ENCODE measurements at places on chromosomes 13 and 19.

GRCh38 chr13:25117312-25117711, 21.4 kb downstream of the PABPC3 start:
- no peak for DNase-seq

DNA sequence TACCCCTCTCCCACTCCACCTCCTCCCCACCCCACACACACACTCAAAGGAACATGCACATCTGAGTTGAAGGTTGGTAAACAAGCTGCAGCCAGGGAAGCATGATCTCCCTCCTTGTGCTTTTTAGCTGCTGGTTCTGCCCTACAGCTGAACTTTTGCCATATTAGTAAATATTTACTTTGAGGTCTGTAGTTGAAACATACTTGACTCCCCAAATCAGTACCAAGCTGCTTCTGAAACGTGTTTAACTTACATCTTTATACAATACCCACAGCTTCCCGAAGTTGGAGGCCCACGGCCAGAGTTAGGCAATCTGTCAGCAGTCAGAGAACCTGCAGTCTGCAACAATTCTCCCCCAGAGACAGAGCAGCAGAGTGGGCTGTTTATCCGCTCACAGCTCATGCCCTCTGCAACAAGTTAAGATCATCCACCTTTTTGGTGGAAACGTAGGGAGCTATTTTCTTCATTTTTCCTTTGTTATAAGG, 1.5 kb upstream of the PCDH20 start:
- no peak for DNase-seq

DNA sequence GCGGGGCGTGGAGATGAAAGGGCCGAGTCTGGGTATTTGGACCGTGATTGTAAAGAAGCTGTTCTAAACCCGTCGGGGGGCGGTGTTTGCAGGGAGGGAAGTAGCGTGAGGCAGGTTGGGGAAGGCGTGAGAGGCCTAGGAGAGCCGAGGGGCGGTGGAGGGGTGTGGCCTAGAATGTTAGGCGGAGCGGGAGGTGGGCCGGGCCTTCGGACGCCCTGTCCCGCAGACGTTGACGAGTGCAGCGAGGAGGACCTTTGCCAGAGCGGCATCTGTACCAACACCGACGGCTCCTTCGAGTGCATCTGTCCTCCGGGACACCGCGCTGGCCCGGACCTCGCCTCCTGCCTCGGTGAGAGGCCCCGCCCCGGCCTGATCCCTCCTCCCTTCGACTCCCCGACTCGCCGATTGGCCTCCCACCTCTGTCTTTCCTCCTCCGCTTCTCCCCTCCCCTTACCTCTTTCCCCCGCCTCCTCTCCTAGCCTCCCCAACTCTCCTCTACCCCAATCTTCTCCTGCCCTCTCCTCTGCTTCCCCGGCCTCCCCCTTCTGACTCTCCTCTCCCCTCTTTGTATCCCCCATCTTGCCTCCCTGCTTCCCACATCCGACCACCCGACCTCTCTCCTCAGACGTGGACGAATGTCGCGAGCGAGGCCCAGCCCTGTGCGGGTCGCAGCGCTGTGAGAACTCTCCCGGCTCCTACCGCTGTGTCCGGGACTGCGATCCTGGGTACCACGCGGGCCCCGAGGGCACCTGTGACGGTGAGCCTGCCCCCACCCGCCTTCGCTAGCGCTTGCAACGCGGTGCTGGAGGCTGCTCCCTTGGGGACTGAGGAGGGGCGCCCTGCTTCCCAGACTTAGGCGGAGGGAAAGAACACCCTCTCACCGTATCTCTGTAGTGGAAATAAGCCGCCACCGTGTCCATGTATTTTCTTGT, 12.8 kb downstream of the LTBP4 start:
- peak; percentile 84 for DNase-seq

DNA sequence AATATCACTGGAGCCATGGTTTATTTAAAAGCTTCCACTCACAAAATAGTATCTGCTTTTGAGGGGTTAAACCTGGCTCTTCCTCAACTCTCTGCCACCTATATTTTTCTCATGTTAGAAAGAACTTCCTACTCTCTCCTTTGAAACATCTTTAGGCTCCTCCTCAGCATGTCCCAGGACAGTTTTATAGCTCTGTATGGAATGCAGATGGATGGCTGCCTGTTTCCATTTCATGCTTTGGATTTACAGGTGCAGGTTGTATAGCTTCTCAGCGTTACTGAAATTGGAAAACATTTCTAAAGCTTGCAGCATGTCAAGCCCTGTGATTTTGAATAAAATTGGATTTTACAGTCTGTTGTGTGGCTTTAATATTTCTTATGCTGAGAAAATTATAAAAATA, 314.0 kb downstream of the NDFIP2 start:
- no peak for DNase-seq

GRCh38 chr19:55640043-55640576, 692 bp upstream of the ZNF580 start:
- DNase-seq = peak; percentile 84

DNA sequence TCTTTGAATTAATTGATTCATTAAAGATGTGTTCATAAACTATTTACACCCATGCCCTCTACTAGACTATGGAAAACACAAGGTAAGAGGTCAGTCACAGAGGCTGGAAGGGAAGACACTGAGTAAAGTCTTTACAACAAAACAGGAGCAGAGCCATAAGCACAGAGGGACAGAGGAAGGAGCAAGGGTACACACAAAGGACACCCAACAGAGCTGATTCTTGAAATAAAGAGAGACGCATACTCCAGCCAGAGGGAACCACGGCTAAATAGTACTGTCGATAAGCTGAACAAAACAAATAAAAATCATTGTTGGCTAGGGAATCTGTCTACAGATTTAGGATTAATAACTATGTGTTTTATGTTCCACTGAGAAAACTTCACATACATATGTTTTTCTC, 289.2 kb downstream of the EFNB2 start:
- DNase-seq = no peak

- DNase-seq = no peak
Observed at GRCh38 chr13:76148926-76149325, 512.8 kb downstream of the LMO7 start.

DNA sequence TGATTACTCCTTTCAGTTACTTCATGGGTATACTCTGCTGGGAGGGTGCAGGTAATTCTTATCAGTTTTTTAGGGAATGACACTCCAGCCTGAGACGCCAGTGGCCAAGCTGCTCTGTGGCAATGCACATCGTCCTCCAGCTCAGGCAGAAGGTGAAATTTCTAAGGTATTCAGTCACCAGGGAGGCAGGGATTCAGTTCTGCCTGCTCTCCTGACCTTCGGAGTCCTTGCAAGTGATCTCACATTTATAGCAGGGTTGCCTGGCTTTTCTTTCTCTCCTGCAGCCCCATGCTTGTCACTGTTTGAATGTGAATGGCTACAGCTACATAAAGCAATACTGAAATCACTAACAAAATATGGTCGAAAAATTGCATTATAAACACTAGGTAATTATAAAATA, 1447.5 kb downstream of the EFNB2 start:
- no peak for DNase-seq

GRCh38 chr19:16015805-16016173, 60.5 kb upstream of the TPM4 start:
- no peak for DNase-seq

DNA sequence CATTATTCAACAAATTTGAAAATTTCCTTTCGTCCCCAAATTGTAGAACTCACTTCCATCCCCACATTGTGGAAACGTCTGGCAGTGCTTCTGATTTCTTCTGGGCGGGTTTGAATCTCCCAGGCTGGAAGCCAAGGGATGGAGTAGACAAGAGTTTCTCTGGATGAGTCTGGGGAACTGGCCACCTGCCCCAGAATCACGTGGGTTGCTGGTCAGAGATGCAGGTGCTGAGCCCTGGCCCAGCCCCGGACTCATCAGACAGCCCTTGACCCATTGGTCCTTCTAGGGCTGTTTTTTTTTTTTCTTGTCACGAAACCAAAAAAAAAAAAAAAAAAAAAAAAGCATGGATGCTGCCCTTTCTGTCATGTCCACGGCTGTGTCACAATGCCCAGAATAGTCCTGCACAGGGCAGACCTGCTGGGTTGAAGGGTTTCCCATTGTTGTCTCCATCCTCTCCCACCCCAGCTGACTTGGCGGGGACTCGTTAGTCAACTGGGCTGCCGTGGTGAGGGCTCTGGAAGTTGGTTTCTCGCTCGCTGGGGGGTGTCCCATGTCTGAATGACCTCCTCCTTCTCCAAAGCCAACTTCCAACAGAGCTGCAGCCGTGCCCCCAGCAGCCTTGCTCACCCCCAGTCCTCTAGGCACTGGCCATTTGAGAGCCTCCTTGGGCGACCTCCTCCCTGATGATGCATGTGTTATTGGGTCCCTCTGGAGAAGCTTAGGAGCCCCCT, 12.8 kb downstream of the CHST8 start:
- DNase-seq = no peak
